ENCODE measurements at places on chromosomes 11 and 22.

- no peak for DNase-seq
Observed at GRCh38 chr22:32473388-32473952, 1.1 kb upstream of the FBXO7 start.

GRCh38 chr11:86570020-86570419 is 102.4 kb downstream of the ME3 start:
- DNase-seq: no peak

GRCh38 chr11:100445231-100445735 is 241.8 kb upstream of the ARHGAP42 start:
- no peak for DNase-seq

DNA sequence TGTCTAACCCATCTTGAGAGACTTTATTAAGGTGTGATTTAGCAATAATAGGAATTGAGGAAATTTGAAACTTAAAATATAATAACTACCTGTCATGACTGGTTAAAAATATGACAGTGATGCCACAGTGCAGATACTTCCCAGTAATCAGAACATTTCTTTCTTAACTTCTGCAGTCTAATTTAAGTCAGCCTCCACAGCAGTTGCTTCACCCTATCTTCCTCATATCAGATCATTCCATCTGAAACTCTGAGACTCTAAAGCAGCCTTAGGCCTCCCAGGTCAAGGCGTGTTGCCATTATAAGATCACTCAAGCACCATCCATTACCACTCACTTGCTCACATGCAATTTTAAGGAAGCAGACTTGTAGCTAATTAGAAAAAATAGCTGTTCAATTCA is 302.2 kb downstream of the AASDHPPT start:
- DNase-seq: no peak

DNA sequence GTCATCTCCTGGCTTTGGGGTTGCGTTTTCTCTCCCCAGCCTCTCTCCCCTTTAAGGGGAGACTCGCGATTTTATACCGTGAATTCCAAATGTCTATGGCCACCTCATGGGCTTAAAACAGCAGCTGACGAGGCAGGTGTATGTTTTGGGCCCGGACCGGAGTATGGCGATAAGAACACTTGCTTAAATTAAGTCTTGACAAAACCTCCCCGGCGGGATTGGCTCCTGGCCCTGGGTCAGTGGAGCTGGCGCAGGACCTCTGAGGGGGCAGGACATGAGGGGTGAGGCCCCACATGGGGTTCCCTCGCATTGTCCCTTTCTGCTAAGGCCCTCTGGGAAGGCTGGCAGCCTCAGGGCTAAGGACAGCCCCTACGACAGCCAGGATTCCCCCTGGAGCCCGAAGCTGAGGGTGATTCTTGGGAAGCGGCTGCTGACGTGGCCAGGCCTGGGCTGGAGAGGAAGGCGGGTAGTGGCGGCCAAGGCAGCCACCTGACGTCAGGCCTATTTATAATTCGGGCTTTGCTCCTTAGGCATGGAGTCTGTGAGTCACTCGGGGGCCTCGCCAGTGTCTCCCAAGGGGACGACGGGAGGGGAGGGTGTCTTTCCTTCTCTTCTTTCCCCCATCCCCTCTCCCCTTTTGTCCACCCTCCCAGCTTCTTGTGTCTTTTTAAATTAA is 12.7 kb downstream of the MYO18B start:
- DNase-seq: no peak

DNA sequence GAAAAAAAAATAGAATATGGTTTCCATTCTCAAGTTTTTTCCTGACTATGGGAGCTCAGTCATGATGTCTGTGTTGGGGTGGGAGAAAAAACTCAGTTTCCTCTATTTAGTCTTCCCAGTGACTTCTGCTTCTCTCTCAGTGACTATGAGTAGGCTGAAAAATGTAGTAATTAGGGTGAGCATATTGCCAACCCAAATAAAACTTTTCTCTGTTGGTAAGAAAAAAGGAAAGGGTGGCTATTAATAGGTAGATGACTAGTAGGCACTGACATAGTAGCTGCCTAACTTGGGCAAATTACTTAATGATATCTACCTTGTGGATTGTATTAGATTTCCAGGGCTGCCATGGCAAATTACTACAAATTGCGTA is 34.2 kb upstream of the BIRC3 start:
- no peak for DNase-seq

DNA sequence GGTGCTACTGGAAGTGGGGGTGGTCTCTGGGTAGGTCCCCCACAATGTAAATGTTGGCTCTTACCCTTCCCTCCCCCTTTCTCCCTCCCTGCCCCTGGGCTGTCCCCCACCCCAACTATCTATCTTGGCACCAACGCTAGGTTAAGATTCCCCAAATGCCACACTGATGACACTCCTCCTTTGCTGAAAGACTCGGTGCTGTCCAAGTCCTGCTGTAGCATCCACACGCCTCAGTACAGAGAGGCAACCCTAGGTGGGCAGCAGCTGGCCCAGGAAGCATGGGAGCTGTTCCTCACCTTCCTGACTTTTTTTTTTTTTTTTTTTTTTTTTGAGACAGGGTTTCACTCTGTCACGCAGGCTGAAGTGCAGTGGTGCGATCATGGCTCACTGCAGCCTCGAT is 3.4 kb upstream of the KCTD17 start:
- no peak for DNase-seq
